CD14-positive monocyte (primary cell): ENCODE measurements at places on chromosomes 7 and 10. TPM values are rescaled to one million over a fixed set of nuclear protein-coding genes. Genes with fewer than 3 reads are reported as not detected.

The C10orf143 gene
- polyA plus RNA-seq, result 8.0 TPM

The SLC16A9 gene
- not detected for polyA plus RNA-seq

The GRID1 gene
- not detected for polyA plus RNA-seq

The ZNF282 gene
- polyA plus RNA-seq, result 6.2 and 9.6 TPM in 2 replicates

The PPP1R3A gene
- not detected in 2 replicates for polyA plus RNA-seq

The ABCF2 gene
- polyA plus RNA-seq, result 15.4 and 21.1 TPM in 2 replicates

The CTNNA3 gene
- polyA plus RNA-seq, result not detected in 2 replicates

The SLC29A4 gene
- 0.26 TPM for polyA plus RNA-seq

The VAX1 gene
- not detected for polyA plus RNA-seq

The FAS gene
- polyA plus RNA-seq, result 12.6 and 27.3 TPM in 2 replicates

The MYL10 gene
- polyA plus RNA-seq, result not detected

The MDFIC gene
- 30.0 TPM for polyA plus RNA-seq

The CDHR3 gene
- polyA plus RNA-seq, result not detected in 2 replicates

The HOXA6 gene
- polyA plus RNA-seq, result not detected in 2 replicates

The ACSM6 gene
- not detected in 2 replicates for polyA plus RNA-seq

The VWC2 gene
- polyA plus RNA-seq, result not detected

The LEP gene
- polyA plus RNA-seq, result 0.12 TPM

The KAZALD1 gene
- polyA plus RNA-seq, result 4.2 and 6.6 TPM in 2 replicates

The SPDYE6 gene
- polyA plus RNA-seq, result 0.29 TPM

The BEND7 gene
- polyA plus RNA-seq, result 0.37 and 0.65 TPM in 2 replicates

The LGI1 gene
- not detected for polyA plus RNA-seq

The PLEKHA1 gene
- polyA plus RNA-seq, result 12.3 TPM

The PON1 gene
- polyA plus RNA-seq, result not detected in 2 replicates

The GIMAP1 gene
- 11.4 TPM for polyA plus RNA-seq

The DPP6 gene
- polyA plus RNA-seq, result not detected in 2 replicates

The PDE6C gene
- not detected for polyA plus RNA-seq

The SPDYE16 gene
- 0.06 and 0.23 TPM in 2 replicates for polyA plus RNA-seq

The DLX6 gene
- not detected in 2 replicates for polyA plus RNA-seq

The TMEM176A gene
- 14.1 TPM for polyA plus RNA-seq

The ADAP1 gene
- polyA plus RNA-seq, result 117 and 139 TPM in 2 replicates

The TLX1 gene
- polyA plus RNA-seq, result not detected

The CYP2C19 gene
- not detected for polyA plus RNA-seq

The CCT6A gene
- 23.2 and 62.3 TPM in 2 replicates for polyA plus RNA-seq
